ENCODE measurements at places on chromosomes 2 and 18.

- no peak for DNase-seq
Observed at GRCh38 chr2:69097891-69098655, 85.1 kb downstream of the ANTXR1 start.

- no peak for DNase-seq
Observed at GRCh38 chr2:177952151-177952550, 120.4 kb downstream of the PDE11A start.

GRCh38 chr2:4416431-4416830 lies 713.1 kb downstream of the DCDC2C start:
- DNase-seq: no peak

GRCh38 chr2:158979772-158980171 lies 11.3 kb downstream of the TANC1 start:
- DNase-seq: no peak

DNA sequence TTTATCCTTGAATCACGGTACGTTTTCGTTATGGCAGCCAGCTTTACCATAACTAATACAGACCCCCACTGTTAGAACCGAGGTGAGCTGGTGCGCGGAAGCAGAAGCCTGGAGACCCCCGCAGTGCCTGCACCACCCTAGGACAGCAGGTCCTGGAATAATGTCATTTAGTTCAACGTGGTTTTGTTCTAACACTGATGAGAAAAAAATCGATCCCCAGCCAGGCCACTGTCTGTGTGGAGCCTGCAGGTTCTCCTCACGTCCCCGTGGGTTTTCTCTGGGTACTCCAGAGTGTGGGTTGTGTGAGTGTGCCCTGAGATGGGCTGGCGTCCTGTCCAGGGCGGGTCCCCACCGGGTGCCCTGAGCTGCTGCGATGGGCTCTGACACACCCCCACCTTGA lies 69.9 kb upstream of the ST3GAL5 start:
- no peak for DNase-seq

Measured in SK-N-DZ (cell line).